ENCODE measurements at places on chromosomes 7 and 10.

GRCh38 chr10:131788386-131788785, 112.4 kb upstream of the PPP2R2D start:
- DNase-seq: no peak

DNA sequence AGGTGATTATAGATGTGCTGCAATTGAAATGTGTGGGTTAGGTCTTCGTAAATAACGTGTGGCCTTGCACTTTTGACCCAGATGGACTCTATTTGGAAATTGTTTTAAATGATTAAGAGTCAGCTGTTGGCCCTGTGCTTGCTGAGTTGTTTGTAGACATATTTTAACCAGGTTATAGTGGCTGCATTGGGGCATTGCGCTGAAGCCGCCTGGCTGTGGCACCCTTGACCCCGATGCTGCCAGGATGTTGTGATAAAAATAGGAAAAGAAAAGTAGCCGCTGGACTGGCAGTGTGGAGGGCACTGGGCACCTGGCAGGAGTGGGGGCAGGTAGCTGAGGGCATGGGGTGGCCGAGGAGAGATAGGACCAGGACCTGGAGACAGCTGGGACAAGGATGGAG, 13.4 kb downstream of the LRRC27 start:
- no peak for DNase-seq

GRCh38 chr10:119541046-119541445, 1.5 kb downstream of the RGS10 start:
- no peak for DNase-seq

GRCh38 chr7:81284576-81284975, 365.7 kb upstream of the SEMA3C start:
- DNase-seq: no peak

DNA sequence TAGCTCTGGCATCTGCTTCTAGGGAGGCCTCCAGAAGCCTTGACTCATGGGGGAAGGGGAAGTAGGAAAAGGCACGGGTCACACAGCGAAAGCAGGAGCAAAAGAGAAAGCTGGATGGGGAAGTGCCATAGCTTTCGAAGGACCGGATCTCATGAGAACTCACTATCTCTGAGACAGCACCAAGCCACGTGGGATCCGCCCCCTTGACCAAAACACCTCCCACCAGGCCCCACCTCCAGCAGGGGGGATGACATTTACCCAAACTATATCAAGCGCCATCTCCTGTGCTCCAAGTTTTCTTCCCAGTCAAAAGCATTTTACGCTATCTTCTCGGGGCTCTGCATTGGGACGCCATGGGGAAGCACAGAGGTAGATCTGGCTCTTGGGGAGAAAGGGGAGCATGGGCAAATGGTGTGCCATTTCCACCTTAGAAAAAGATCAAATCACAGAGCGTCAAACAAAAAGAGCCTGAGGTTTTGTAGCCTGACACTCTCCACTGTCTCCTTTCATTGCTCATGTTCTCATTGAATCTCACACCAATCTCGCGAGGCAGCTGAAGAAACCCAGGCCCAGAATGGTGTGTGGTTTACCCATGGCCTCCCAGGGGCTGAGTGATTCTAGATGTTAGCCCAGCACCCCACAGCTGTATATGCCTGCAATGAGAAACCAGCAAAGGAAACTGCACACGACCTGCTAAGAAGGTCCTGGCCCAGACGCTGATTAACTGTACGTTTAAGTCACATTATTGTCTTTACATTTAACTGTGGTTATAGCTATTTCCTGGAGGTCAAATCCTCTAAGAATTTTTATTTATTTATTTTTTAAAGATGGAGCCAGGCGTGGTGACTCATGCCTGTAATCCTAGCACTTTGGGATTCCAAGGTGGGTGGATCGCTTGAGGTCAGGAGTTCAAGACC, 8.1 kb upstream of the OLAH start:
- DNase-seq: peak; percentile 40

DNA sequence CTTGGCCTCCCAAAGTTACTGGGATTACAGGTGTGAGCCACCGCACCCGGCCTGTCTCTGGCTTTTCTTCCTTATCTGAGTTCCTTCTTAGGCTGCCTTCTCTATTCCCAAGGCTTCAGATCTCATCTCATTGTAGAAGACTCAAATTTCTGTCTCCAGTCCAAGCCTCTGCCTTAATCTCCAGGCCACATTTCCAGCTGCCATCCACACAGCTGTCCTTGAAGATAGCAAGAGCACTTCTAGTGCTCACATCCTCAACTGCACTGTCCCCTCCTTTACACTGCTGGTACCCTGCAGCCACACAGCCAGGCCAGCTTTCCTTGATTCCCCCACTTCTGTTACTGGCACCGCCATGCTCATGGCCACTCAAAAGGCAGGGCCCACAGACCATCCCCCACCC, 35.6 kb downstream of the POLL start:
- no peak for DNase-seq

GRCh38 chr10:128087146-128087883, 38.9 kb downstream of the MKI67 start:
- DNase-seq: no peak
